ENCODE measurements at places on chromosomes 7 and 10.
A peak's percentile ranks its signal among the peaks of the same experiment; 100 is the strongest.

DNA sequence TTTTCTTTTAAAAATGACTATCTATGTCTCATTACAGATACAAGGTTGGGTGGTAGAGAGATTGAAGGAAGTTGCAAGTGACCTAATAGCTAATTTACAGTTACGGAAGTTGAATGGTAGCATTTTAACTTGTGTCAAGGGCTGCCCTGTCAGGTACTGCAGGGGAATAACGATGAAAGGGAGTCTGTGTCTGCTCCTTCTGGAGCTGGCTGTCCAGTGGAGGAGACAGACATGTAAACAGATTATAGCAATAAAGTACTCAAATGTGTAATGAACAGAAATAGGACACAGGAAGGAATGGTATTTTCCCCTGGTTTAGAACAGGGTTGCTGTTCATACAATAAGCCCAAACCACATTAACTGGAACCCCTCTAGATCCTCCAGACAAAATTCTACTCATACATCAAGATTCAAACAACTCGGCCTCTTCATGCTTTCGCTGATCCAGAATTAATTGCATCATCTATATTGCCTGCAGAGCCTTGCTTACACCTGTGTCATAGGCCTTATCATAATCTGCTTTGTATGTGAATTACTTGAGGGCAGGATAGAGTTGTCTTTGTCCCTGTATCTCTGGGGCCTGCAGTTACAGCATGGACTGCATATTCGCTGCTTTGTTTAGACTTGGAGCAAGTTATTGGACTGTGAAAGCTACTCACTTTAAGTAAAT is 42.8 kb downstream of the AUTS2 start:
- DNase-seq, result no peak

- no peak for DNase-seq
Measured at GRCh38 chr7:112056409-112056808, 149.8 kb downstream of the DOCK4 start.

GRCh38 chr7:117386110-117386706 is 41.1 kb downstream of the ASZ1 start:
- no peak for DNase-seq

DNA sequence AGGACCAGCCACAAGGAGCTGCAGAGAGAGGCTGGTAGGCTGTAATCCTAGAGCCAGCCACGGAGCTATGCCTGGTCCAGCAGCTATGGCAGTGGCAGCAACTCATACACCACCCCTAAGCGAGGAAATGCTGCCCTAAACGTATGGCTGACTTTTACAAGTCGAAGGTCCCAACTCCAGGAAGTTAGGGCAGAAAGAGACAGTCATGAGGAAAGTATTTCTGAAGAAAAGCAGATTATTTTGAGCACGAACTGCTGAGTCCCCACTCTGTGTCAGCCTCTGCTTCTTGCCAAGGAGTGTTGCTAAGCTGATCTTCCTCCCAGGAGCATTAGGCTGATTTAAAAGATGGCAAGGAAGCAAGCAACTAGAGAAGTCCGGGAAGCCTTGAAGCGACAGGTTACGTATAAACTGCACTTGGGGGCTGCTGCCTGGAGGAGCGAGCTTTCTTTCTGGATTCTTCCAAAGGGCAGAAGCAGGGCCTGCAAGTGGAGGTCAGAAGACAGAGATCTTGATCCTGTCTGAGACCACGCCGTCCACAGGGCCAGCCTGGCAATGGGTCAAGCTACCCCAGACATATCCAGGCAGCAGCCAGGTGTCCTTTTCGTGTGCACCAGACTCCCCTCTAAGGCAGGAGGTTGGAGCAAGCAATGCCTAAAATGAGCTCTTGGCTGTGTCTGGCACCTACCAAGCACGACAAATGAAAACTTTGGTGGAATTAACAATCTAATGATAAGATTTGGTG is 39.4 kb downstream of the PLXNA4 start:
- no peak for DNase-seq

DNA sequence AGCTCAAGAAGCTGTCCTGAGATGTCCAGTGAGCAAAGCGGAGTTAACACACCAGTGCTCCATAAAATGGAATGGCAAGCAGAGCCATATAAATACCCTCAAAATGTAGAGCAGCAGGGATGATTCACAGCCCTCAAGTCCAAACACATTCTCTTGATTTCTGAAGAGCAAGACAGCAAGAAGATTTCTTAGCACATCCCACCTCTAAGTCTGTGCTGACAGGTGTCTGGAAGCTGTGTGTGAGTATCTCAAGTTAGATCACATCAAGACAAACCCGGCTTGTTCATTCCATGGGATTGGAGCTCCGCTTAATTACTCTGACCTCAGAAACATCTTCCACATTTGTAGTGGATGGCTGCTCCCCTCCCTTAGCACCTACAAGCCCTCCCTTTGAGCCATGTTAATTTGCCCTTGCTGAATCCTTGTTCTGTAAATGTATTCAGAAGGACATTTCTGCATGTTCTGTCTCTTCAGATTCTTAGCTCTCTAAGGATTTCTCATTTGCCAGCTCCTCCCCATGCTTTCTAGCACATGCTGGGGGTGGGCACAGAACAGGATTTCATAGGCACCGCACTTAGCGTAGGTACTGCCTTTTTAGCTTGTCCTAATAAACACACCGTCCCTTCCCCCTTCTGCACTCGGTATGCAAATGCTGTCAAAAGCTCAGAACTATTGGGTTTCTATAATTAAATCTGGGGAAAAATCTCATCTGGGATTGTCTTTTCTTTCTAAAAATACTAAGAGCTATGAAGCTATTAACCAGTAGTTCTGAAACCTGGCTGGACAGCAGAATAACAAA is 112.7 kb downstream of the CPXM2 start:
- no peak for DNase-seq

DNA sequence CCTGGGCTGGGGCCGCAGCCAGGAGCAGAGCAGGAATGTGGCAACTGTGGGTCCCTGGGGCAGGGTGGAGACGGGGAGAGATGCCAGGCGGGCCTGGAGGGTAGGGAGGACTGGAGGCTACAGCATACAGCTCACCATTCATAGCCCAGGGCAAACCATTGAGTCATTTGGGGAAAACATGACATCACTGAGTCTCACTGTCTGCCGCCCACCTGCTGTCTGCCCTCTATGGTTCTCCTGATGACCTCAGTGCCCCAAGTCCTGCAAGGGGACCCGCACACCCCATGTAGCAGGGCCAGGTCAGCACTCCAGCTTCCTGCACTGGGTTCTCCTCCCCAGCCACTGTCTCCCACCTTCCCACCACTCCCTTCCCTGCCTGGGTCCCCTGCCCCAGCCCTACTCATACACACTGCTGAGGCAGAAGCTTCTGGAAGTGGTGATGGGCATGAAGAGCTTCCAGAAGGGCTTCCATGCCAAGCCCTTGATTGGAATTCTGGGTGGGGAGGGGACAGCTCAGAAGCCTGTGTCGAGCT is 10.4 kb downstream of the CHST3 start:
- peak; percentile 14 for DNase-seq

DNA sequence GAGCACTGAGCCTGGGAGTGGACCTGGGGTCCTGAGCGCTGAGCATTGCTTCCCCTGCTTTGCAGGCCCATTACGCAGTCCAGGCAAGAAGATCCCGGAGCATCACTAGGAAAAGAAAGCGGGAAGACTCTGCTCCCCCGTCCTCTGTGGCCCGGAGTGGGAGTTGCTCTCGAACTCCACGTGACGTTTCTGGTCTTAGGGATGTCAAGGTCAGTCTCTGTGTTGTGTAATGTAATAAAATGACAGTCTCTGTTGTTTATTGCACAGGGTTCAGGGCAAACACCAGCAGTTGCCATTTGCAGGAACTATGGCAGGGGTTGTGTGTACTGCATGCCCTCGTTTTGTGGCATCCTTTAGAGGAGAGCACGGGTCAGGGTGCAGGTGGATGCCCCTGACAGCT is 10.0 kb downstream of the IDI2 start:
- DNase-seq, result no peak

DNA sequence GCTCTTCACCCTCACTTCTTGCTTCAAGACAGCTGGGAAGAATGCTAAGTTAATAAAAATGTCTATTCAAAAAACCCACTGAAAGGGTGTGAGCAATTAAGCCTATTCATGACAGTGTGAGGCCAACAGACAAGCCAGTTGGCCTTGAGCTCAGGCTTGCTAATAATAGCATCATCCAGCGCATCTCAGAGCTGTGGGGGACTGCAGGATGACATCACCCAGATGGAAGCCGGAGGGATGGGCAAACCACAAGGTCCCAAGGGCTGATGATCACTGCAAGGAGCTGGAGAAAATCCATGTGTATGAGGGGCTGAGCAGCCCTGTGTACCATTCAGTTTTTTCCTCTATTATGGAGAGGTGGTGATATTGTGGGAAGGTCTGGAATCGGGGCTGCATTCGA is 770.4 kb downstream of the TNS3 start:
- DNase-seq, result no peak

DNA sequence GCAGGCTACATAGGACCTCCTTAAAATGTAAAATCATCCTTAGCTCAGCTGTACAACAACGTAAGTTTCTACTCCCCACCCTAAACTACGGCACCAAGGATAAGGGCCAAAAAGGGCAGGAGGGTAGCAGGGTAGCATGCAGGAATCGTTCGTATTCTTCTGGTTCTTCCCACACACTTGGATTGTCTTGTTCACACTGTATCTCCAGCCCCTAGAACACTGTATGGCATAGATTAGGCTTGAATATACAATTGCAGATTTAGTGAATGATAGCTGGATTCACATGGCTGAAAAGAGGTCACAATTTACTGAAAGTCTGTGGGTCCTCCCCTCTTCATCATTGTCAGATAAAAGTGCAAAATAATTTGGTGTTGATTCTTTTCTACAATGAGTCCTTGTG is 28.2 kb upstream of the PRKAR2B start:
- no peak for DNase-seq

- DNase-seq, result no peak
Measured at GRCh38 chr10:47370878-47371277, 13.2 kb downstream of the ZNF488 start.

GRCh38 chr7:33627741-33628140 is 277.6 kb upstream of the BMPER start:
- DNase-seq, result no peak

DNA sequence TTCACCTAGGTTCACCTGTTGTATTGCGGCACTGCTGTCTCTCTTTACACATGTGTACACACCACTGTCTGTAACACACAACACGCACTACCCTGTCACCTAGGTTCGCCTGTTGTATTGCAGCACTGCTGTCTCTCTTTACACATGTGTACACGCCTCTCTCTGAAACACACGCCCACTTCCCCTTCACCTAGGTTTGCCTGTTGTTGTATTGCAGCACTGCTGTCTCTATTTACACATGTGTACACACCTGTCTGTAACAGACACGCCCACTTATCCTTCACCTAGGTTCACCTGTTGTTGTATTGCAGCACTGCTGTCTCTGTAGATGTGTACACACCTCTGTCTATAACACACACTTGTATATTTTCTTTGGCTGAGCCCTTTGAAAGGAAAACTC is 51.5 kb downstream of the WDR37 start:
- DNase-seq, result no peak

DNA sequence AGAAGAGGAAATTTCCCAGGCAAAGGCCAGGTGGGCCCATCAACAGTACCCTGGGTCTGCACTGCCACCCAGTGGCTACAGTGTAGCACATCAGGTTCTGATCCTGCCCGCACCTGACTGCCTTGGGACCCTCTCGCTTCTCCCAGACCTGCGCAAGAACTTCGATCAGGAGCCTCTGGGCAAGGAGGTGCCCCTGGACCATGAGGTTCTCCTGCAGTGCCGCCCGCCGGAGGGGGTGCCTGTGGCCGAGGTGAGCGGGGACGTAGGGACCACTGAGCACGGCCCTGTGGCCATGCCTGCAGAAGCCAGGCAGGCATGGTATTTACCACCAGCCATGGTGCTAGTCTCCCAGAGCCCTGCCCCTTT is 33.9 kb upstream of the SLC29A3 start:
- DNase-seq, result peak; percentile 6

- DNase-seq, result no peak
Measured at GRCh38 chr10:30466445-30466844, 32.5 kb downstream of the MAP3K8 start.

- DNase-seq, result no peak
Measured at GRCh38 chr7:127873715-127874636, 157.3 kb downstream of the LRRC4 start.

DNA sequence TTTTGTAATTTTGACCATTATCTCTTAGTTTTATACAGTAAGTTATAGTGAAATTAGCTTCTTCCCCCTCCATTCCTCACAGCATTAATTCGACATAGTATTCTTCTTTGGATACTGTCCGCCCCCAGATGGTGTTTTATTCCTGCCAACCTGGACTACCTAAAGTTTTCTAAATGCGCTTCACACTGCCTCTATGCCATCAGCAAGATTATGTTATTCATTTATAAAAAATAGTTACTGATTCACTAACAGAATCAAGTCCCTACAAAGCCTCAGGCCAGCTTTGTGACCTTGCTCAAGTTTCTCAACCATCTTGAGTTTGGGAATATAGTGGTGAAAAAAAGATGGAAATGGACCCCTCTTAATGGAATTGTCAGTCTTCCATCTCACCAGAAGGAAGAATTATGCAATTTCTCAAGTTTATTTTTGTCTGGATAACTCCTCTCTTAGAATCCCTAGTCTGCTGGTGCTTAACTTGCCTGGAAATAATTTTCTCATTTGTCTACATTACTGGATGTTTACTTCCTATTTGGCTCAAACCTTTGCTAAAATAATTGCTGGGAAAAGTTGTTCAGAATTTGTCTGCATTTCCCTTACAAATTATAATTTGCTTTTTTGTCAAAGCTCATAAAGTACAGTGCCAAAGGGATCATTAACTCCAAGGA is 16.7 kb upstream of the FGL2 start:
- DNase-seq, result no peak

DNA sequence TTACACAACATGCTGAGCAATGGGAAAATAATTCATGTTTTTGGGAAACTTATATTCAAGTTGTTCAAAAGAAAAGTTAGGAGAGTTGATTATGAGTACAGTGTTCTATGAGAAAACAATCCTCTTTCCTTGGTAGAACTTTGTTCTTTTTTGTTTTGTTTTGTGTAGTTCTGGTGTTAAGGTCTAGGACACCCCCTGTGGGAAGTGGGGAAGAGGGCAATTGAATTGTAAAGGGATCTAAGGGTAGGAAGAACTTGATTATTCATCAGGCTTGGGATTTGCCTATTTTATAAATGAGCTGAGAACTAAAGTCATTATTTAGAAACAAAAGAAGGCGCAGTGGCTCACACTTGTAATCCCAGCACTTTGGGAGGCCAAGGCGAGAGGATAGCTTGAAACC is 25.9 kb upstream of the CDK13 start:
- DNase-seq, result no peak

Measured in activated CD4-positive, alpha-beta T cell treated with anti-CD3 and anti-CD28 coated beads for 4 hours (primary cell).